ENCODE measurements at places on chromosomes 5 and 9.

GRCh38 chr5:157468293-157468965, 8.4 kb downstream of the NIPAL4 start:
- DNase-seq, result no peak

DNA sequence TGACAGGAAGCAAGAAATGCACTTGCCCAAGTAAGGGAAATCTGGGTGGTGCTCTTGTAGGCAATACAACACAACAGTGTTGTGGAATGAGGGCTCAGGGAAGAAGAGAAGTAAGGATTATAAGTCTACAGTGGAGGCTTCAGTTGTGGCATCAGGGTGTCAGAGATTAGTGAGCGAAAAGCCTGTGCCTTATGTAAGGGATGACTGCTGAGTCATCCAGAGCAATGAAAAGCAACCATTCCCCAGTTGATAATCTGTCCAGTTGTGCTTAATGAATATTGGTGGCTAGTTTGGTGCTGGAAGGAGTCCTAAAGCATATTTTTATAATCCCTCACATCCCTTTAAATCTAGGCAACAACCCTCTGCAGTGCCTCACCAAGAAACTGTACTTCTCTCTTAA, 42.0 kb downstream of the FBXO38 start:
- no peak for DNase-seq

DNA sequence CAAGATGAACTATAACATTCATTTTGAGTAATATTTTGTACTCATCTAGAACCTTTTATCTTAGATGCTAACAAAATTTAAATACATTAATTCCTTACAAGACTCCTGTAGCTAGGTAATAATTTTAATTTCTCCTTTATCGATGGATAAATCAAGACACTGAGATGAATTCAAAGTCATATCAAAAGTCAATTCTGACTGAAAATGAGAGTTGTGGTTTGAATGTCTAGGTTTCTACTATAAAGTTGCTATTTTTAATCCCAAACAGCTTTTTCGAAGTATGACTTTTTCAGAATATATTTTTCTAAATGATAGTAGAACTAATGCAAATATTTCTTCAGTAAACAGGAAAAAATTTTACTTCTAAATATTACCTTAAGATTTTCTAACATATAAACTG, 491.7 kb upstream of the FAM174A start:
- no peak for DNase-seq

- no peak for DNase-seq
These were observed 54.3 kb downstream of the MTMR12 start for GRCh38 chr5:32258424-32258823.

DNA sequence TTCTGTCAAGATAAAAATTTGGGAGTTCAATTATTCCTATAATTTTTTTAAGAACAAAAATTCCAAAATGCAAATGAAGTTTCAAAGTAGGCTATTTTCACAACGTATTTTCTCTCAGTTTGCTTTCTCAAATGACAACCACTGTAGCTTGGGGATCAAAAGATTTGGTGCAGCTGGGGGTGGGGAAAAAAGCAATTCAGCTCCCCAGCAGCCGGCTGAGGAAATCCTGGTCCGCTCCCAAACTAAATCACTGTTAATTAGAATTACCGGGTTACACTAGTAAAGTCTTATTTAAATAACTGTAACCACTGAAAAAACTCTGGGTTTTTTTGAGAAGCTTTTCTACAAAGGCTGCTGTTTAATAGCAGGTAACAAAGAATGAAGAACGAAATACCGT, 5.7 kb downstream of the NR6A1 start:
- no peak for DNase-seq

DNA sequence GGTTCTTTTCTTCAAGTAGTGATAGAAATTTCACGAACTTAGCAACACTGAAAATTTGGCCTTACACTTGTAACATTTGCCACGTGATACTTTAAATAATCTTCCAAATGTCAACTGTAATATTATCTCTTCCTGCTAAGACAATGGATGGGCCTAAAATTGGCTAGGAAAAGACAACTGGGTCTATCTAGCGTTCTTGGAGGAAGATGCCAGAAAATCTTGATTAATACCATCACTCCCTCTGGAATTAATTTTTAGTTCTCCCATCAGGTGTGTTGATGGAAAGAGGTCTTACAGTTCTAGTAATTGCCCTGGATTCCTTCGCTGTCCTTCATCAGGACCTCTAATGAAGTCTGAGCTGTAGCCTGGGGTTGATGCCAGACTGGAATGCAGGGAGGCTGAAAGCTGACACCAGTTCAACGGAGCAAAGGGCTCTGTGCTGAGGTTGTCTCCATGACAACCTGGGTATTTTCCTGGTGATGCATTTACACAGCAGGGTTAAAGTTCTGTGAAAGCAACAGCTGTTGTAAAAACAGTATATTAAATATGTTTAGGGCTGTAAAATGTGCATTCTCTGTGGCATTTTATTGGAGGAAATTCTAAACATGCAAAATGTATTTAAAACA, 92.3 kb downstream of the GAS1 start:
- peak; percentile 65 for DNase-seq

DNA sequence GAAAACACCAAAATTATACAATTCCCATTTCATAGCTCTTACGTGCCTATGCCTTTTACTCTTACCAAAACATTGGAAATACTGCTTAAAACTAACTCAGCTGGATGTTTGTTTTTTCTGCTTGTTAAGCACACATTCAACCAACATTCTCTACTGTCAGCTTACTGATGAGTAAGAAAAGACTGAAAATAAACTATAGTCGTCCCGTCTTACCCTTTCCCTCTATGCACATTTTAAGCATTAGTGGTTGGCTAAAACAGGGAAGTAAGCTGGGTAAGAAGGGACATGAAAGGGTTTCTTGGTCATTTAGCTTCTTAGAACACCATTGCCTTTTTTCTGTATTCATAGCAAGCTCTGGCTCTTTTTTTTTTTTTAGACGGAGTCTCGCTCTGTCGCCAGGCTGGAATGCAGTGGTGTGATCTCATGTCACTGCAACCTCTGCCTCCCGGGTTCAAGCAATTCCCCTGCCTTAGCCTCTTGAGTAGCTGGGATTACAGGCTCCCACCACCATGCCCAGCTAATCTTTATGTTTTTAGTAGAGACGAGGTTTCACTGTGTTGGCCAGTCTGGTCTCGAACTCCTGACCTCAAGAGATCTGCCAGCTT, 232.1 kb upstream of the PCSK5 start:
- DNase-seq, result no peak

DNA sequence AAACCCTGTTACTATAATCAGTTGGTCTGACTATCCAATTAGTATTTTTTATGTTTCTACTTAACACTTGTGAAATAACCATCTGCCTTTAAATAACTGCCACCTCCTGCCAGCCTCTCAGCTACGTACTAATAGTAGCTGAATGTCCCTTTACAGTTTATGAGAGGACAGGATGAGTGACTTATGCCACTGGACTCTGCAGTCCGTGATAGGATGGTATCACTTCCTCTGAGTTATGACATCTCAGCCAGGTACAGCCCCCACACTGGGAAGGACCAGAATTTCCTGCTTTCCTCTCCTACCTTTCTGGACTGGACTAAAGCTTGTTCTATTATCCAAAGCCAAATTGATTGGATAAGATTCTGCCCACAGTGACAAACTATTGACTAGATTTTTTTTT, 102.9 kb downstream of the ZFAND5 start:
- no peak for DNase-seq
